ENCODE measurements at places on chromosomes 5 and 9.
A peak's percentile ranks its signal among the peaks of the same experiment; 100 is the strongest.

DNA sequence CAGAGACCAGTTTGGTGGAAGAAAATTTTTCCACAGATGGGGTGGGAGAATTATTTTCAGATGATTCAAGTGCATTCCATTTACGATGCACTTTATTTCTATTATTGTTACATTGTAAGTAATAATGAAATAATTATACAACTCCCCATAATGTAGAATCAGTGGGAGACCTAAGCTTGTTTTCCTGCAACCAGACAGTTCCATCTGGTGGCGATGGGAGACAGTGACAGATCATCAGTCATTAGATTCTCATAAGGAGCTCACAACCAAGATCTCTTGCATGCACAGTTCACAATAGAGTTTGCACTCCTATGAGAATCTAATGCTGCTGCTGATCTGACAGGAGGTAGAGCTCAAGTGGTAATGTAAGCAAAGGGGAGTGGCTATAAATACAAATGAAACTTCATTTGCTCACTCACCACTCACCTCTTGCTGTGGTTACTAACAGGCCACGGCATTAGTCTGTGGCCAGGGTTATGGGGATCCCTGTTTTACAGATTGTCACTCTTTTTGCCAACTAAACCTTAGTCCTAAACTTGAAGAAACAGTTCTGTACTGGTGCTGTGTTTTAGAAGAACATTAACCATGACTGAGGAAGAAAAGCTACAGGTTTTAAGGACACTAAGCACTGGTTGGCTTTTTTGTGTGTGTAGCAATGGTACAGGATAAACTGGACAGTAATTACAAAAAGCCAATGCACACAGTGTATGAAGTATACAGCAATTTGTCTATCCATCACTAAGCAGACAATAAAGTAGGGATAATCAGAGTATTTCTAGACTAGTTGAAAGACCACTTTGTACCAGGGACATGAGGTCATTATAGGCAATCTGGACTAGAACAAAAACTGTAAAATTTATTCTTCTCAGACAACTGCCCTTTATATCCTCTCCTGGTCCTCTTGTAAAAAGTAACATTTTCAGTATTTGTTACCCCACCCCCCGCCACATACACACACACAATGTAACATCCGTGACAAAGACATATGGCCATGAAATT, 9.9 kb downstream of the TMEM232 start:
- no peak for DNase-seq

GRCh38 chr5:143182901-143183820, 220.3 kb downstream of the NR3C1 start:
- no peak for DNase-seq

DNA sequence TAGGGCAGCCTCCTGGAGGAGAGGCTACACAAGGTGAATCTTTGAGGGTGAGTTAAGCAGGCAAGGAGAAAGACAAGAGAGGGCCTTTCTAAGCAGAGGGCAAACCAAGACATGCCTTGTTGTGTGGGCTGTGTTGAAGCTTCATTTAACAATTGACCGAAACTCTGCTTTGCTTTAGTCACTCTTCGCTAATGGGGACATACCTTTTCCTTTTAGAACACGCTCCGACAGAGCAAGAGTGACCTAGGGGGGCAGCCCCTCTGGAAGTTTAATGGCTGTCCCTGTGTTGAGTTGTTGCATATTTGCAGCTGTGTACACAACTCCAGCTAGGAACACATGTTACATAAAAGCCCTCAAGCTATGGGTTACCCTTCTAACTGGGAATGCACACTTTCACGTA, 218.1 kb upstream of the WWC1 start:
- DNase-seq: no peak

- no peak for DNase-seq
Observed at GRCh38 chr9:95587021-95587964, 70.5 kb upstream of the PTCH1 start.

DNA sequence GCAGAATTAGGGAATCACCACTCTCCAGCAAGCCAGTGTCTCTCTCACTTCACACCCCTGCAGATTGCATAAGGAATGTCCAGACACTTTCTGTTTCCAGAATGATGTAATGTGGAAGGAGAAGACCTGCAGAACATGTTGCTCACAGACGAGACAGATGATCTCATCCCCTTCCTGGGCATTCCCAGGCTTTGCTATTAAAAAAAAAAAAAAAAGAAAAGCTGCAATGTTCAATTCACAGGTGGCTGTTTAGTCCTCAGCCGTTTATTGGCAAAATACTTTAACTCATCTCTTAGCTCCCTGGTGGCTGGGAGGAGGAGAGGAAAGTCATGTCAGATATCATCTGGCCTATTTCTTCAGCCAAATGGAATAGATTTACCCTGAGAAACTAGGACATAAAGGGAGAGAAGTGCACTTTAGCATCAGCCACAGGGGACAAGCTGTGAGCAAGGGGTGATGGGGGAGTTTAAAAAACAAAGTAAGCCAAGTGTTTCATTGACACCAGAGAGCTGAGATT, 95.9 kb upstream of the TNC start:
- no peak for DNase-seq

- DNase-seq: no peak
Observed at GRCh38 chr5:95863383-95863757, 40.8 kb upstream of the GLRX start.

- no peak for DNase-seq
Observed at GRCh38 chr5:35608881-35609779, 8.5 kb upstream of the SPEF2 start.

- no peak for DNase-seq
Observed at GRCh38 chr5:38369692-38370091, 111.3 kb downstream of the EGFLAM start.

DNA sequence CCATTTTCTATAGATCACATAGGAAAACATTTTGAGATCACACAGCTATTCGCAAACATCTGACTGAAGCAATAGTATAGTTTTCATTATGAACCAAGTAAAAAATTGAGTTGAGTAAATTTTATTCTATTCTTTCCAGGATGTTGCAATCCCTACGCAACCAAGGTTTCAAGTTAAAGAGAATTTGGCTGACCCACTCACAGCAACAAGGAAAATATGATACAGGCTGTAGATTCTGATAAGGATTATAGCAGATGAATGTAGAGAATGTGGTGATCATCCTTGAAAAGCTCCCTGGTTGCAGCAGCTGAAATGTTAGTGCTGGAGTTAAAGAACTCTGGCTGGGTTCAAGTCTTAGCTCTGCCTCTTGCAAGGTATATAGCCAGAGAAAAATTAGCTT, 4.7 kb downstream of the ABCA1 start:
- DNase-seq: no peak

DNA sequence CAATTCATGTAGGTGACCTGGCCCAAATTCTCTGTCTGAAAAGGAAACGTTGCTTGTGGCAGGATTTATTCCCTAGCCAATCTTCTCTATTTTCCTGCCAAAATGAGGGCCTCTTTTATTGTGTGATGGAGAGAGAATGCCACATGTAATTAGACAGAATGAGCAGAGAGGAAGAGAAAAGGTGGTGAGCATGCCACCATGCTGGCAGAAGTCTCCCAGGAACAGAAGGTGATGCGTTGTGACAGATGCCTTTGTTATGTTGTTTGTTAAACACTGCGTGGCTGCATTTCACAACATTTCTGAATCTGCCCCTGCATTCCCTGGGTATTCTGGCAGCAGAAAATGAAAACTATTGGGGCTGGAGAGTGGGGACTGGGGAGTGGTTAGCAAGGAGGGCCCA, 577.6 kb downstream of the TLR4 start:
- DNase-seq: no peak

DNA sequence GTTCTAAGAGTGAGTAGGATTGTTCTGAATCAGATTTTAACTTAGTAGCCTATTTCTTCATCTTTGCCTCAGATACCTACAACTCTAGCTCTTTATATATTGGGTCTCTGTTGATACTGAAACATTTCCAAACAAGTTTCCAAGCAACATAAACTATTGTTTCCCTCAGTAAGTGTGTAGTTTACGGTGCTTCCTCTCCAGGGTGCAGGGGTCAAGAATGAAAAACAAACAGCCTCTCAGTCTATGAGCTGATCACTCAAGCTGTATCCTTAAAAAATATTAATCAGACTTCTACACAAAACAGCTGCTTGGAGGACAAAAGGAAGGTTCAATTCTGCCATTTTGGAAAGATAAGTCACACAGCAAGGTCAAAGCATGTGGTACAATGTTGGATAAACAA, 75.0 kb downstream of the ADAMTS12 start:
- no peak for DNase-seq

DNA sequence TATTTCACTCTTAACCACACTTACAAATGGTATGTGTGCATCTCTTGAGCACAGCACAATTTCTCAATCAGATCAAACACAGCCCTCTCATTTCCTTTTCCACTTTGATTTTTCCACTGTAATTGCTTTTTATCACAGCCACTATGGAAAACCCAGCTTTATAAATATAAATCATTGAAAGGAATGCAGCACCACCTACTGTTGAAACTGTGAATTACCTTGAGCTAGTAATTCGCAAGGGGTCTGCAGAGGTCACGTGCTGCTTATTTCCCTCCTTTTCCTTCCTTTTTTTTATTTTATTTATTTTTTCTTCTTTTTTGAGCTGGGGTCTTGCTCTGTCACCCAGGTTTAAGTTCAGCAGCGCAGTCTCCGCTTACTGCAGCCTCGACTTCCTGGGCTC, 76.9 kb downstream of the CDH6 start:
- peak; percentile 21 for DNase-seq

- no peak for DNase-seq
Observed at GRCh38 chr5:129921204-129921603, 16.9 kb downstream of the CHSY3 start.

- DNase-seq: peak; percentile 88
Observed at GRCh38 chr9:76394195-76394959, at the start of gene RFK. Gene RFK, minus strand, starts transcription at chr9:76394426. Its CDS starts 255 bp downstream, at chr9:76394171.

GRCh38 chr9:132356324-132356924, 1.6 kb upstream of the SETX start:
- DNase-seq: no peak

DNA sequence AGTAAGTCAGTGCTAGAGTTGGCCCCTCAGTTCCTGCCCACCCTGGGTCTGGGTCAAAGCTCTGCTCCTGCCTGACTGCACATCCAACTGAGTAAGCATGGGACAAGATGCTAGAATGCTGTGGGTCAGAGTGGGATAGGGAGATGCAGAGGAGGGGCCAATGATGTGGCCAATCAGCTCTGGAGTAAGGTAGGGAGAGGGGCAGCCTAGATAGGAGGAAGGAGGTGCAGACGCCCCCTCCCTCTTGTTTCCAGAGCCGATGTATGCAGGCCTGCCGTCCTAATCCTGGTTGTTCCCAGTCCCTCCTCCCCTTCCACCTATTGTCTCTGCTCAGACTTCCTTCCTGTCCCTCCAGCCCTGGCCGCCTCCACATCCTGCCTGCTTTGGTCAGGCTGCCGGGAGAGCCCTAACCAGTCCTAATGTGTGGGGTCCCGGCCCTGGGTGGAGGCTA, 1.3 kb downstream of the ARAP3 start:
- DNase-seq: no peak

DNA sequence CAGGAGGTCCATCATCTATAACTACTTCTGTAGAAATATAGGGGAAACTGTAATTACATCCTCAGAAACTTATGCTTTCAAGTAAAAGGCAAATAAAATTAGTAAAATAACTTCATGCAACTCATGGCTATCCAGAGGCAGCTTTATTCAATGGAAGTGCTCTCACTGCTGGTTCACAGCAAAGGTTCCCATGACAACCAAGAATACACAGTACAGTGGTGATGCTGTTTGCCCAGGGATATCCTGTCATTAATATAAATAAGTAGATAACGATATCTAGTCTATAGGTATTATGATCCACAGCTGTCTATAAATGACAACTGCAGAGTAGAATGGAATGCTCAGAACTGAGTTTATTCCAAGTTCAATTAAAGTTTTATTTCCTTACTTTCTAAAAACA, 390.3 kb downstream of the PDE4D start:
- no peak for DNase-seq

DNA sequence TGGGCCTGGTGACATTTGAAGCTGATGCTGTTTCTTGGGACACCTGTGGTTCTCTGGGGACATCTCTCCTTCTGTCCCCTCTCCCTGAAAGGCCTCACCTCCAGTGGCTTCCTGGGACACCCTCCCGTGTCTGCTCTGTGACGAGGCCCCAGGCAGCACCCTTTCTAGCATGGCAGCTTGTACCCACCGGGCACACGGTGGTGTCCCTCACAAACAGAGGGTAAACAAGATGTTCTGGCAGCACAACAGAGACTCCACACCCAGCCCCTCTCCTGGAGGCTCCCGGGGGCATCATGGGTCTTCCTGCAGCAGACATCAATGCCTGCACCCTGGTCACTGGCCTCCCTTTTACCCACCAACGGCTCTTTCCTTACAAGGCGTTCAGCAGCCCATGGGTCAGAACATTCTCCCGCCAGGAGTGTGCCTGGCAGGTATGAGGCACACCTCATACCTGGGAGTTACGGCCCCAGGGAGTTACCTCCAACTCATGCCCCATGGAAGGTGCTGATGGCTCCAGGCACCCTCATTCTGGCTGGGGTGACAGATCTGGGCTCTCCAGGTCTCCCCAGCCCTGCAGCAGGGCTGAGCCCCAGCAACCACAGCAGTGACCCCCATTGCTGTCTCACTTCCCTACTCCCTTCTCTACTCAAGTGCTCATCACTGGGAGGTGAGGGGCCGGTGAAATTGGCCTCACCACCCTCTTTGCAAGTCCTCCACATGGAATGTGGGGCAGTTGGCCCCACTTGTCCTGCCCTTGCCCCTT, 51.1 kb downstream of the BARX1 start:
- DNase-seq: no peak

- DNase-seq: no peak
Observed at GRCh38 chr9:68505681-68506409, 34.8 kb downstream of the TMEM252 start.

GRCh38 chr9:33921967-33922895, 105.3 kb downstream of the UBE2R2 start:
- DNase-seq: no peak

DNA sequence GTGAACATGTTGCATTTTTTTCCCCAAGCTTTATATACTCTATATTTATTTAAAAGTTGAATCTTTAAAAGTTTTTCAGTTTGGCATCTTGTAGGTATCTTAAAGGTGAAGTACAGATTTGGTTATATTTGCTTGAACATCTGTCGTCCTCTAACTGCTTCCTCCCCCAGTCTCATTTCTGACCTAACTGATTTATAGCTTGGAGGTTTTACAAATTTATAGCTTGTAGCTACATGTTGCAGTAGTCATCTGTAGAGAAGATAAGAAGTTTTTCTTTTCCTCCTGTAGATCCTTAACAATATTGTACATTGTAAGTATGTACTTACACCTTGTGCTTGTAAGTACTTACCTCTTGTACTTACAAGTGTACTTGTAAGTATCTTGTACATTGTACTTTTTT, 31.0 kb upstream of the ROPN1L start:
- DNase-seq: no peak

- DNase-seq: no peak
Observed at GRCh38 chr9:121774715-121775613, 123.5 kb downstream of the DAB2IP start.

- DNase-seq: no peak
Observed at GRCh38 chr9:126980231-126980630, 65.6 kb downstream of the RALGPS1 start.

GRCh38 chr5:143118222-143118621, 285.3 kb downstream of the NR3C1 start:
- no peak for DNase-seq

DNA sequence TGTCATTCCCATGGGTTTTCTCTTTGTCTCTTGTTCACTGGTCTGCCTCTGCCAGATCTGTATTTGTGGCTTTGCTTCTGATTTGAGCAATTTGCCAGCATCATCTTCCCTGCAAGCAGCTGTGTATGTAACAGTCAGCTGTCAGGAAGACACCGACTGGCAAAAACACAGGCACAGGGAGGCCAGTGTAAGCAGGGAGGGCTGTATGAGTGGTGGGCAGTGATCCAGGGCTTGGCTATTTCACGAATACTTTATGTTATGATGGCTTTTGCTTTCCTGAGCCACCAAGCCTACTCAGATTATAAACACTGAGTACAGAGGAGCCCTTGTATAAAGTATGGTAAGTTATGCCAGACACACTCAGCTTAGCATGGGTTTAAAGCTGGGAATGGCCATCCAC, 11.6 kb downstream of the BNIP1 start:
- no peak for DNase-seq

Measured in NCI-H526 (cell line).